ENCODE measurements at places on chromosomes 2 and 18. TPM values are rescaled to one million over a fixed set of nuclear protein-coding genes. Genes with fewer than 3 reads are reported as not detected.

DNA sequence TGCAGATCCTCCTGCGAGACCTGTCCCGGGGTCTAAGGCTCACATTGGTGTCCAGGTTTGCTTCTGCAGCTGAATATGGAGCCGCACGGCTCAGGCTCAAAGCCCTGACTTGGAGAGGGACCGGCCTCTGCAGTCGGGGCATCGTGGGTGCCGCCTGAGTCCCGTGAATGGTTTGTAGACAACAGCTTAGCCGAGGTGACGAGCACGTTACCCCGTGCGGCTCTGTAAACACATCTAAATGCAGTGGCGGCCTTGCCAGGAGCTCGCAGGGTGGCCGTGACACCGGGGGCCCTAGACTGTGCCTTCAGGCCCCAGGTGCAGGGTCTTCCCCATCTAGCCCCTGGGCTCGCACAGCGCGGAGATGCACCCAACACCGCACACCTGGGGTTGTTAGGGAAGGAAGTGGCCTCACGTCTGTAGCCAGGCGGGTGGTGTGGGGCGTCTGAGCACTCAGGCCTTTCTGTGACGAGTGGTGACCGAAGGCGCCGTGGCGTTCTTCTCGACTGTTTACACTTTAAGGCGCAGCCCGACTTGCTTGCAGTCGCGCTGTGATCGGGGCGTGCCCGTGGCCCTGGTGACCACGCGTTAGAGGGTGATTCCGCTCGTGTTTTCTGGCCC, 91.6 kb downstream of the NFATC1 start:
- peaks cover 11% of the 10 kb centered on the region for H3K4me1 ChIP-seq
- H3K36me3 ChIP-seq: peaks cover 34% of the 10 kb centered on the region
- no peak overlapping the region for H3K27ac ChIP-seq

- no peak for DNase-seq
- no peaks in the 10 kb centered on the region for H3K27me3 ChIP-seq
- no peak overlapping the region for H3K27ac ChIP-seq
- H3K4me3 ChIP-seq: no peak overlapping the region
These were observed 32.5 kb downstream of the CPO start for GRCh38 chr2:206971805-206972204.

GRCh38 chr2:45233301-45233700, 224.0 kb upstream of the SIX2 start:
- no peaks in the 10 kb centered on the region for H3K4me1 ChIP-seq
- no peak overlapping the region for H3K4me3 ChIP-seq
- no peaks in the 10 kb centered on the region for H3K36me3 ChIP-seq
- no peaks in the 10 kb centered on the region for H3K27me3 ChIP-seq
- DNase-seq: no peak

DNA sequence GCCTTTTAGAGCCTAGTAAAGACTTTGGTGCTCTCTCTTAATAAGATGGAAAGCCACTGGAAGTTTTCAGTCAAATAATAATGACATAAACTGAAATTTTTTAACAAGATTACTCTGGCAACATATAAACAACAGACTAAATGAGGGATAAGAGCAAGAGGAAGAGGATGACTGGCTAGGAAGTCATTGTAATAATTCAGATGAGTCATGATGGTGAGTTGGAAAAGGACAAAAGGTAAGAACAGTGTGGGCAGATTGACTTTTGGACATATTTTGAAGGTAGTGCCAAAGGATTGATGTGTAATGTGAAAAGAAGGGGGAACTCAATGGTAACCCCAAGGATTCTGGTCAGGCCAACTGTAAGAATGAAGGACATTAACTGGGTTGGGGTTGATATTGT, 310.3 kb downstream of the NOL4 start:
- no peak overlapping the region for H3K27ac ChIP-seq
- H3K4me3 ChIP-seq: no peak overlapping the region
- H3K4me1 ChIP-seq: no peaks in the 10 kb centered on the region
- DNase-seq: no peak
- no peaks in the 10 kb centered on the region for H3K27me3 ChIP-seq

DNA sequence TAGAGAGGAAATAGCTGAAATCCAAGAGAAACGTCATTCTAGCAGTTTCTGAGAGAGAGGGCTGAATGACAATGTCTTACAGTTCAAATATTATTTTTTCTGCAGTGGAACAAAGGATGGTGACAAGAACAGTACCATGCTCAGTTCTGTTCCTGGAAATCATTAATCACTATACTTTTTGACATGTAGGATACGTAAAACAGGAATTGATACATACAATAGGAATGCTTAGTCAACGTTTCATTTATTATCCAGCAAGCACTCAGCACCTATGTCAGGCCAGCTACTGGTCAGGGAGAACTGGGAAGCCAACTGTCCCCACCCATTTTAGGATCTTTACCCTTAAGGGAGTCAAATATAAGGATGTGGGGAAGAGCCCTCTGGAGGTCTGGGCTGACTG, 114.7 kb downstream of the DHRS9 start:
- no peaks in the 10 kb centered on the region for H3K4me1 ChIP-seq
- H3K4me3 ChIP-seq: no peak overlapping the region
- H3K27ac ChIP-seq: no peak overlapping the region
- no peak for DNase-seq

- DNase-seq: no peak
- no peak overlapping the region for H3K4me3 ChIP-seq
- H3K27ac ChIP-seq: no peak overlapping the region
- no peaks in the 10 kb centered on the region for H3K27me3 ChIP-seq
- H3K4me1 ChIP-seq: no peaks in the 10 kb centered on the region
- no peaks in the 10 kb centered on the region for H3K36me3 ChIP-seq
These were observed 29.0 kb downstream of the FMNL2 start for GRCh38 chr2:152363936-152364335.

ZSWIM2 gene
- total RNA-seq: not detected

IGFBP2 gene
- total RNA-seq: not detected

ANKRD23 gene
- total RNA-seq: 19.7 TPM

CYBRD1 gene
- total RNA-seq: 1.1 TPM

TCF23 gene
- total RNA-seq: not detected

Measured in CD4-positive, alpha-beta memory T cell (primary cell).